ENCODE measurements at places on chromosomes 16 and 17. TPM values are rescaled to one million over a fixed set of nuclear protein-coding genes. Genes with fewer than 3 reads are reported as not detected.

Gene TMEM238L
- total RNA-seq, result not detected

Gene PGS1
- 18.0 TPM for total RNA-seq

Gene KRTAP3-3
- not detected for total RNA-seq

Gene BTBD17
- not detected for total RNA-seq

Gene TMEM132E
- 0.01 TPM for total RNA-seq

Gene DPEP3
- not detected for total RNA-seq

Gene CD300LF
- not detected for total RNA-seq

Gene KRTAP2-2
- not detected for total RNA-seq

Gene CIBAR2
- not detected for total RNA-seq

Gene SAMD14
- total RNA-seq, result 0.41 TPM

Gene ZFHX3
- total RNA-seq, result 19.6 TPM

Gene ASPHD1
- 20.2 TPM for total RNA-seq

Gene PRSS36
- 1.2 TPM for total RNA-seq

Gene KCNG4
- total RNA-seq, result not detected

Gene SLC22A31
- total RNA-seq, result 1.3 TPM

Gene CSH1
- total RNA-seq, result not detected

Gene KRTAP4-9
- total RNA-seq, result not detected

Gene MAP2K4
- total RNA-seq, result 31.4 TPM

Gene C17orf113
- 0.97 TPM for total RNA-seq

Gene SLC52A1
- total RNA-seq, result 0.62 TPM

Gene NOXO1
- 0.12 TPM for total RNA-seq

Gene ABI3
- total RNA-seq, result not detected

Gene PRKCB
- 0.22 TPM for total RNA-seq

Gene PFAS
- 53.2 TPM for total RNA-seq

Gene SEPTIN12
- total RNA-seq, result not detected

Gene PRR29
- total RNA-seq, result 0.31 TPM

Gene NTN3
- total RNA-seq, result not detected

Gene GAST
- total RNA-seq, result 0.50 TPM

Gene YBX2
- 0.45 TPM for total RNA-seq

Gene CEMP1
- not detected for total RNA-seq

Gene CCL8
- not detected for total RNA-seq

Gene TMEM95
- not detected for total RNA-seq

Gene KRTAP3-2
- total RNA-seq, result not detected

Gene NPIPB6
- 1.6 TPM for total RNA-seq

Gene XAF1
- 0.04 TPM for total RNA-seq

Gene PITPNM3
- total RNA-seq, result 1.5 TPM

Gene CRHR1
- total RNA-seq, result 0.07 TPM

Gene CCL1
- total RNA-seq, result not detected

Gene ADAP2
- 2.8 TPM for total RNA-seq

Gene CETP
- total RNA-seq, result not detected

Gene FBXL16
- total RNA-seq, result 16.2 TPM

Gene OGFOD3
- 18.0 TPM for total RNA-seq

Gene GFAP
- total RNA-seq, result 0.38 TPM

Gene PYDC1
- not detected for total RNA-seq

Gene CDH8
- 0.74 TPM for total RNA-seq

Gene DBF4B
- total RNA-seq, result 17.9 TPM

Gene ZNF750
- not detected for total RNA-seq

Gene ABCC6
- 1.3 TPM for total RNA-seq

Gene CDH11
- 0.64 TPM for total RNA-seq

Gene SLC47A1
- total RNA-seq, result 23.3 TPM

Gene RPH3AL
- total RNA-seq, result 35.1 TPM

Gene USP10
- 82.8 TPM for total RNA-seq

Gene SPIRE2
- 7.4 TPM for total RNA-seq

Gene TBC1D3G
- total RNA-seq, result not detected

Gene C17orf107
- 0.26 TPM for total RNA-seq

Gene TBL3
- total RNA-seq, result 34.9 TPM
